Mucosa of descending colon (tissue), 3 donors: ENCODE measurements at places on chromosomes 4 and X. TPM values are rescaled to one million over a fixed set of nuclear protein-coding genes. Genes with fewer than 3 reads are reported as not detected.

KDR gene
- 2.4 TPM for total RNA-seq

DNA sequence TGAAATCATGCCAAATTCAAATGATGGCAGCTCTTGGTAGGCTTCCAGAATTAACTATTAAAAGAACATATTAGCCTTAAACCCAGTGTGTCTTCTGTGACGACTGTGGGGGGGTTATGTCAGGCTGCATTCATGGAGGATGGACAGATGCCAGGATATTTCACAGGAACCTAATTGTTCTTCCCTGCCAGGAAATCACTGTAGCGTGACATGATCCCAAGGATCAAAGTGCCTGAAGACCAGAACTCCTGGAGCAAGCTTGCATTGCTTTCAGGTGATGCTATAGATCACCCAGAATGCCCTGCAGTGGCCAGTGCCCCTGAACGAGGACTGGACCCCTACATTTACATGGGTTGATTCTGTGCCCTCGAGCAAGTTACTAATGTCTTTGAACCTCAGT lies 1093.0 kb upstream of the TENM3 start:
- DNase-seq, result no peak

DNA sequence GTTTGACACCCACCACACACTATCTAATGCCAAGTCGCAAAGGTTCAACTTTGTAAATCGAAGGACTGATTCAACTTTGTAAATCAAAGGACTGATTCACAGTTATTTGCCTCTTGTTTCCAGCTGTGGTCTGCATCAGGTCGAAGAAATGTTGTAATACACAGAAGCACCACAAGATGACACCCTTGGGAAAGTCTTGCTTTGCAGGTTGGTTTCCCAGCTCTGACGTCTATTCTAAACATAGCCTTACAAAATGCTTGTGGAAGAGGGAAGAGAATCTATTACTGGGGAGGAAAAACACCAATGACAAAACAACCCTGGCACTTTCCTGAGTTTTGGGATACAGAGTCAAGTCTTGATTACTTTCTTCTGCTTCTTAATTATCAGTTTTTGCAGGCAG lies 35.3 kb downstream of the SUPT20HL1 start:
- DNase-seq, result no peak

DNA sequence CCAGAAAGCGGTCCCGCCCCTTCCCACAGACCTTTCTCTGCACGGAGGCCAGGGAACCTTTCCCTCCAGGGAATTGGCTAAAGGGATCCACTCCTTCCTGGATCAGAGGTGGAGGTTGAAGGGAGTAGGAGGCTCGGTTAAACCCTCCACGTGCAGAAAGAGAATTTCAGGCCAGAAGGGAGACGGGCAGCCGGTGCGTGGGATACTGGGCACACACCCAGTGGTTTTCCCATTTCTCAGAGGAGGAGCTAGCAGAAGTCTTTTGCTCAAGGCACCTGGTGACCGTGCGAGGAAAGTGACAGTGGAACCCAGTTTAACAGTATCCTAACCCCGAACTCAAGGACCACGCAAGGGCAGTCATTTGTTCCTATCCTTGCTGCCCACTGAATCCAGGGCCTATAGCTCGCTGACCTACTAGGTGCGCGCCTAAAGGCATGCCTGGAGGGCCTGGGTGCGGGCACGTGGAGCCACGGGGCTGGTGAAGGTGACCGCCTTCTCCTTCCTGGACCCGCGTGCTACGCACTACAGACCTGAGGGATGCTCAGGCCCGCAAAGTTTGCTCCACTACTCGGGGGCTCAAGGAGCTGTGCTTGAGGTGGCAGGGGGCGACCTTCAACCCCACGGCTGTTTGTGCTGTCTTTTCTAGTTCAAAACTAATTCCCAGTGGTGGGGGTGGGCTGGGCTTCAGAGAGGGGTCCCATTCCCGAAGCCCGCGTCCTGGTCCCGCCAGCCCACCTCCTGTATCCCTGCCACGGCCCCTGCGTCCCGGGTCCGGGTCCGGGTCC lies 587 bp upstream of the AFF2 start:
- DNase-seq, result no peak

- no peak for DNase-seq
Observed at GRCh38 chrX:69025802-69026301, 139.4 kb downstream of the PJA1 start.

GRCh38 chrX:114715096-114715495 lies 131.2 kb downstream of the HTR2C start:
- no peak for DNase-seq

DNA sequence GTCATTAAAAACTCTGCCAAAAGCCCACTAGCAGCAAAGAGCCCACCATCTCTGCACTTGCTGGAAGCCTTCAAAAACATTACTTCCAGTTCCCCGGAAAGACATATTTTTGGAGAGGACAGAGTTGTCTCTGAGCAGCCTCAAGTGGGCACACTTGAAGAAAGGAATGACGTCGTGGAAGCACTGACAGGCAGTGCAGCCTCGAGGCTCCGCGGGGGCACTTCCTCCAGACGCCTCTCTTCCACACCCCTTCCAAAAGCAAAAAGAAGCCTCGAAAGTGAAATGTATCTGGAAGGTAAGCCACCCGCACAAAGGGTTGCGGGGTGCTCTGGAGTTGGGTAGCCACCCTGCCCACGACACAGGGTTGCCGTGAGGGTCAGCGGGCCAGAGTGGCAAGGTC lies 25.9 kb downstream of the OFD1 start:
- no peak for DNase-seq
